ENCODE measurements at places on chromosomes 5 and 9. TPM values are rescaled to one million over a fixed set of nuclear protein-coding genes. Genes with fewer than 3 reads are reported as not detected.

The FGFR4 gene
- total RNA-seq: 0.92 TPM

The GLRA1 gene
- total RNA-seq: not detected

The PITX1 gene
- not detected for total RNA-seq

The DENND1A gene
- 12.1 TPM for total RNA-seq

The BRINP1 gene
- 4.0 TPM for total RNA-seq

DNA sequence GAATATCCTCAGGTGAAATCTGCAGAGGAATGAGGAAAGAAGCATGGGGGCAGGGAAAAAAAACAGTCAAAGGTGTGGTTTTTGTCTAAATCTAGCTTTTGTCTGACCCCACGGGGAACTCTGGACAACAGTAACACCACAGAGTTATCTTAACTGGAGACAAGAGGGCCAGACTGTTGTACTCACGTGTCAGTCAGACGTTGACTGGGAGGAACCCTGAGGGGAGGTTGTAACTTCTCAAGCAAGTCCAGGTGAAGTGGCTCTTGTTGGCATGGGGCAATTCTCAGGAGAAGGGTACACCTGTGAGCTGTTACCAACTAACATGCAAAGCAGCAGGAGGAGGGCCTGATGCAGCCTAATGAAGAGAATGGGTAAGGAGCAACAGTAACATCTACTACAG lies 44.1 kb upstream of the SHISAL2B start:
- H3K4me1 ChIP-seq: no peaks in the 10 kb centered on the region
- no peak overlapping the region for H3K27ac ChIP-seq

DNA sequence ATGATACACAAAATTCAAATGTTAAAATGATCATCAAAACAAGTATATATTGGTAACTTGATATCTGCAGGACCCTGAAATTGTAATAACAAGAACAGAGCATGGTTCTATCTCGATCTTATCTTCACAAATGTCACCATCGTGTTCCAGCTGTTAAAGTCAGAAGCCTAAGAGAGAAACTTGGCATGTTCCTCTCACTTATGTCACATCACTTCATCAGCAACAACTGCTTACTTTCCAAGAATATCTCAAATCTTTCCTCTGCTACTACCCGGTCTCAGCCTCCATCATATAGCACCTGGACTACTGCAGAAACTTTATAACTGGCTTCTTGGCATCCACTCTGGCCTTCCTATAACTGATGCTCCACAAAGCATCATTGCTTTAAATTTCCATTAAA lies 84.9 kb downstream of the FBN2 start:
- H3K4me3 ChIP-seq: no peak overlapping the region
- DNase-seq: no peak
- no peaks in the 10 kb centered on the region for H3K36me3 ChIP-seq
- H3K27ac ChIP-seq: no peak overlapping the region

GRCh38 chr9:18422296-18423036 lies 51.5 kb upstream of the ADAMTSL1 start:
- no peaks in the 10 kb centered on the region for H3K27me3 ChIP-seq
- H3K4me1 ChIP-seq: peaks cover 8% of the 10 kb centered on the region
- no peak overlapping the region for H3K4me3 ChIP-seq
- H3K36me3 ChIP-seq: no peaks in the 10 kb centered on the region

DNA sequence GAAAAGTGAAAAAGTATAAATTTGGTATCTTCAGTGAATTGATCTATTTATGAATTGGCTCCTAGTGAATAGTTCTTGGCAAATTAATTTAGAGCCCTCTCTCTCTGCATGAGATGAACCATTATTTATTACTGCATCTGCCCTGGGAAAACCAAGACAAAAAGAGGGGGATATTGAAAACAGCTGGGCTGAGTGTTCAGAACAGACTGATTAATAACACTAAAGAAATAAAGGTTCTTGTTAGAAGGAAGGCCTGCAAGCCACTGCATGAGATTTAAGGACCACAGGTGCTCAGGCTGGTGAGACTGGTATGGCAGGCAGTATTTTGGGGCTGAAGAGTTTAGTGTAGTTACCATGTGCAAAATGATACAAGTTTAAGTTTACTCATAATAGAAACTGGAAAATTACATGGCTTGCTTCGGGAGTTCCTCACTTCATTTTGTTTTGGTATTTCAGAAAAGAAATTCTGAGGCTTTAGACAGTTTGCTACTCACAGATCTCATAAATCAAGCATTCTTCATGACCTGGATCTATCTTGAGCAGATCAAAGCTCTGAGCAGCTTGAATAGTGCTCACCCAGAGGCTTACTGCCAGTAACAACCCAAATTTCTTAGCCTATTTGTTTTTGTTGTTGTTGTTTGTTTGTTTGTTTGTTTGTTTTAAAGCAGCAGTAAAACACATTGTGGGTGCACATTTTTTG lies 56.1 kb downstream of the KIAA1958 start:
- no peak for DNase-seq
- H3K27me3 ChIP-seq: no peaks in the 10 kb centered on the region
- no peak overlapping the region for H3K4me3 ChIP-seq
- no peaks in the 10 kb centered on the region for H3K4me1 ChIP-seq
- H3K27ac ChIP-seq: no peak overlapping the region

GRCh38 chr5:18113721-18114120 lies 479.5 kb downstream of the TAF11L14 start:
- H3K27ac ChIP-seq: no peak overlapping the region
- DNase-seq: no peak
- H3K4me3 ChIP-seq: no peak overlapping the region
- H3K4me1 ChIP-seq: no peaks in the 10 kb centered on the region

- H3K4me1 ChIP-seq: peaks cover 95% of the 10 kb centered on the region
- H3K27me3 ChIP-seq: no peaks in the 10 kb centered on the region
- H3K36me3 ChIP-seq: no peaks in the 10 kb centered on the region
Measured at GRCh38 chr9:134360897-134361296, 34.6 kb downstream of the RXRA start.

DNA sequence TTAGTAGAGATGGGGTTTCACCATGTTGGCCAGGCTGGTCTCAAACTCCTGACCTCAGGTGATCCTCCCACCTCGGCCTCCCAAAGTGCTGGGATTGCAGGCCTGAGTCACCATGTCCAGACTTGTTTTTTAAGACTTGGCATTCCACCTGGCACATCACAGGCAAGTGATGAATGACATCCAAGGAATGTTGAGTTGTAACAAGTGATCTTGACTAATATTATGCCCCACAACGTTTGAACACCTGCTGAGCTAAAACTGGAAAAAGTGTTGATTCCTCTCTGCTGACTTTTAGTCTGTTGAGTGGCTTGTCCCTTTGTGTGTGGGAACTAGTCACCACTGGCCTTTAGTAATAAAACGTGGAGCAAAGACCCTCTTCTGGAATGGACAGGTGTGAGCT lies 54.6 kb downstream of the SUB1 start:
- H3K4me1 ChIP-seq: no peaks in the 10 kb centered on the region
- no peaks in the 10 kb centered on the region for H3K27me3 ChIP-seq
- H3K4me3 ChIP-seq: no peak overlapping the region
- DNase-seq: no peak
- no peaks in the 10 kb centered on the region for H3K36me3 ChIP-seq

Measured in heart right ventricle (tissue), 16 donors.